ENCODE measurements at places on chromosomes 6 and 20.
A peak's percentile ranks its signal among the peaks of the same experiment; 100 is the strongest.

DNA sequence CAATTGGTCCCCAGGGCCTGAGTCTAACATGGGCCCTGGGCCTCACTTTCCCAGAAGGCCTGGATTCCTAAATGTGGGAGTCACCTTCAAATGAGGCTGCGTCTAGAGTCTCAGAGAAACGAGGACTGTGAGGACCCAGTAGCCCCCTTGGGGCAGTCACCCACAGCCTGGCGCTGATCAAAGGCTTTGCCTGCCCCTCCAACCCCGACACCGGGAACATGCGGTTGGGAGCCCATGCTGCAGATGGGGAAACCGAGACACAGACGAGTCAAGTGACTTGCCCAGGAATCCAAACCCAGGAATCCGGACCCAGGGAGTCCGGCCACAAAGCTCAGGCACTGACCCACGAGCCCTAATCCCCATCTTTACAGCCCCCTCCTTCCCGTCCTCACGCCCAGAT lies 209.7 kb downstream of the PREX1 start:
- no peak for DNase-seq

DNA sequence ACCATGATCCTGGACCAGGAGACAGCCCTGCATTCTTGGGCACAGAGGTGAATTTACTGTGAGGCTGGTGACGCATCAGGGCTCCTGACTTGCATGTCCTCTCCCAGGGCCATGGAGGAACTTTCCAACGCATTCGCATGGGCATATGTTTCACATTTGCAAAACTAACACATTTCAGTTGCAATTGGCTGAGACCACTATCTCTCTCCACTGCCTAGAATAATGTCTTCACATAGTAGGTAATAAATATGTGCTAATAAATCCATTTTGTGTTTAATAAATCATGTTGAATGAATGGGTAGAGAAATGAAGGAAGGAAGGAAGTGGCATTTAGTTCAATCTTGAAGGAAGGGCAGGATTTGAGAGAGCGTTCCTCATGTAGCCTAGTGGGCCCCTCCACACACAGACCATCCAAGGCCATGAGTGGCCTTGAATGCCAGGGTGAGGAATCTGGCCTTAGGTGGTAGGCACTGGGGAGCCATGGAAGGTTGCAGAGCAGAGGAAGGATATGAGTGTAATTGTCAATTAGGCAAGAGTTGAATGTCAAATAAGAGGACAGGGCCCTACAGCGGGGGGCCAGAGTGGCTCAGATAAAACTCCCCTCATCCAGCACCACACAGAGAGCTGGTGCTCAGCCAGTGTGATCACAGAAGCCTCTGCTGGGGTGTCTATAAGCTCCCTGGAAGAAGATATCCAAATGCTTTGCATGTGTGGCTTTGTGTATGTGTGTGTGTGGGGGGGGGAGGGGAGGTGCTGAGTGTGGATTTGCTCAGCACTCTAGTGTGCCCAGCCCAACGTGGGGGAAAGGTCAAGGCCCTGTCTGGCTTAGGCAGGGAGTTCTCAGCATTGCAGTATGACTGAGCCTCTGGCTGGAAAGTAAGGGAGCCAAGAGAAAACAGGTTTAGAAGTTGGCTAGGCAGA lies 30.9 kb upstream of the CCN5 start:
- DNase-seq, result no peak

DNA sequence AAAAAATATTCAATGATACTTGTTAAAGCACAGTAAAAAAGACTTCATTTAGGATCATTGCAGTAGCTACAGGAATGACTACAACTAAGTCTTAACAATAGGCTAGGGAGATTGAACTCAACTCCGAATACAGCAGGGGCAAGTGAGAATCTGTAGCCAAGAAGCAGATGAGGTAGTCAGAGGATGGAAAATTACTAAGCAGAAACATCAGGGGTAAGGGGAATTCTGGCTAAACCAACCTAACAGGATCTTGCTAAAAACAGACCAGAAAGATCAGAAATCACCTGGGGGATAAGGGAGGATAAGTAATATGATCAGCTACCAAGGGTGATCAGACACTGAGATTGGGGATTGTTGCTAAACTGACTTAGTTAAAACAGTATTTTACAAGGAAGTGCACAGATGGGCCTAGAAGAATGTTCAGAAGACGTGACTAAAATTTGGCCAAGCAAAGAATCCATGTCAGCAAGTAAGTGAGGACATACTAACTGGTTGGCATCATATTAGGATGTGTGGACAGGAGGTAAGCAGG lies 217.5 kb downstream of the TENT5A start:
- DNase-seq, result no peak

GRCh38 chr6:137264311-137265075 lies 45.3 kb upstream of the IFNGR1 start:
- no peak for DNase-seq

GRCh38 chr6:27205375-27206278 lies 41.9 kb upstream of the PRSS16 start:
- no peak for DNase-seq

- DNase-seq, result no peak
Measured at GRCh38 chr20:61140576-61140975, 111.5 kb upstream of the CDH4 start.

- peak; percentile 8 for DNase-seq
Measured at GRCh38 chr6:125904871-125905270, 51.7 kb upstream of the HINT3 start.

GRCh38 chr6:108667993-108668392 lies 107.3 kb downstream of the FOXO3 start:
- DNase-seq, result no peak

All from stimulated activated naive B cell treated with anti-CD40 and anti-IgM and Interleukin-4, amounts not matched to agents 10 μg/mL and 1 μg/mL and 100 μg/mL, for 72 hours (primary cell).